ENCODE measurements at places on chromosomes 4 and X. TPM values are rescaled to one million over a fixed set of nuclear protein-coding genes. Genes with fewer than 3 reads are reported as not detected.

The TMSB15A gene
- 2.1 TPM for total RNA-seq

The FAM47A gene
- total RNA-seq = not detected

The LINC00632 gene
- total RNA-seq = not detected

The PRRG1 gene
- total RNA-seq = not detected

The FAM53A gene
- total RNA-seq = 3.0 TPM

The BBS7 gene
- 19.4 TPM for total RNA-seq

The SLC49A3 gene
- not detected for total RNA-seq

The HTRA3 gene
- not detected for total RNA-seq

The TEC gene
- total RNA-seq = 3.7 TPM

Measured in activated naive CD4-positive, alpha-beta T cell treated with anti-CD3 and anti-CD28 coated beads for 36 hours (primary cell).